ENCODE measurements at places on chromosomes 4 and X.

DNA sequence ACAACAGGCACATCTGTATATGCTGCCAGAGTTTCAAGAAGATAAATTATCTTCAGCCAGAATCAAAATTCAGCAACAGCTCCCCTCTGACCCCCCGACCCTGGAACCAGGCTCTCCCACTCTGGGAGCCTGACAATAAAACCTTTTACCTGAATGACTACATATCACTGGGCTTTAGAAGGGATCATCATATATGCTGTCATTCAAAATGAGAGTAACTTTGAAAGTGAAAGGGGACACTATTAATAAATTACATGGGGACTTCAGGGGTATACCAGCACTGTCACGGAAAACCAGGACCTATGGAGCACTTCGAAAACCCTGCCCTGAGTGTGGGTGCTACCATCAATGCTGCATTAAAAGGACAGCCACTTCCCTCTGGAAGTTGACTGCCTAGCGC is 26.2 kb downstream of the TSPAN5 start:
- no peak for DNase-seq

DNA sequence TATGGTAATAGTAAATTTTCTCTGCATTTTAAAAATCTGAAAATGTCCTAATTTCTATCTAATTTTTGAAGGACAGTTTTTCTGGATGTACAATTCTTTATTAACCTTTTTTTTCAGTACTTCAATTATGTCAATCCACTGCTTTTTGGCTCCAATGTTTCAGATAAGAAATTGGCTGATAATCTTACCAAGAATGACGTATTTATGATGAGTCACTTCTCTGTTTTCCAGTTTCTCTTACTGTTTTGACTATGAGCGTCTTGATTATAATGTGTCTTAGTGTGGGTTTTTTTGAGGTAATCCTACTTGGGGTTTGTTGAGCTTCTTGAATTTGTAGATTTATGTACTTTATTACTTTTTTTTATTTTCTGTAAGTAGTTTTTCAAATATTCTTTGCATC is 47.2 kb downstream of the UGT2B11 start:
- DNase-seq: no peak

GRCh38 chr4:102759831-102760644 is 730 bp downstream of the MANBA start:
- DNase-seq: no peak

DNA sequence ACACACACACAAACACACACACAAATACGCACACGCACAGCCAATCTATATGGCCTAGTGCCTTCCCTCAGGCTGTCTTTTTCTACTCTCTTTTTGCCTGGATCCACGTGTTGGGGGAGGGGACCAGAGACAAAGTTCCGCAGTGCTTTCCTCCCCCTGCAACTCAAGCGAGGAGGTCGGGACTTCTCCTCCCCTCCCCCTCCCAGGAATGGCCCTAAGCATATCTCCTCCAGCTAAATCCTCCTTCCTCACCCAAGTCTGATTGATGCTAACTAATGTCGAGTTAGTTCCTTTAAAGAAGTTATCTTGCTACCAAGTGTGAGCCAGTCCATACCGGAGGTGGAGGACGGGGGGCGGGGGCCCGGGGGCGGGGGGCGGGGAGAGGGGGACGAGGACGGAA is 141.2 kb upstream of the ZIC3 start:
- DNase-seq: no peak

GRCh38 chrX:46165411-46165810 is 379.8 kb downstream of the ZNF674 start:
- DNase-seq: no peak

- DNase-seq: no peak
Observed at GRCh38 chr4:117908306-117909207, 125.7 kb upstream of the NDST3 start.

GRCh38 chr4:62487016-62487415 is 1286.9 kb downstream of the ADGRL3 start:
- no peak for DNase-seq

DNA sequence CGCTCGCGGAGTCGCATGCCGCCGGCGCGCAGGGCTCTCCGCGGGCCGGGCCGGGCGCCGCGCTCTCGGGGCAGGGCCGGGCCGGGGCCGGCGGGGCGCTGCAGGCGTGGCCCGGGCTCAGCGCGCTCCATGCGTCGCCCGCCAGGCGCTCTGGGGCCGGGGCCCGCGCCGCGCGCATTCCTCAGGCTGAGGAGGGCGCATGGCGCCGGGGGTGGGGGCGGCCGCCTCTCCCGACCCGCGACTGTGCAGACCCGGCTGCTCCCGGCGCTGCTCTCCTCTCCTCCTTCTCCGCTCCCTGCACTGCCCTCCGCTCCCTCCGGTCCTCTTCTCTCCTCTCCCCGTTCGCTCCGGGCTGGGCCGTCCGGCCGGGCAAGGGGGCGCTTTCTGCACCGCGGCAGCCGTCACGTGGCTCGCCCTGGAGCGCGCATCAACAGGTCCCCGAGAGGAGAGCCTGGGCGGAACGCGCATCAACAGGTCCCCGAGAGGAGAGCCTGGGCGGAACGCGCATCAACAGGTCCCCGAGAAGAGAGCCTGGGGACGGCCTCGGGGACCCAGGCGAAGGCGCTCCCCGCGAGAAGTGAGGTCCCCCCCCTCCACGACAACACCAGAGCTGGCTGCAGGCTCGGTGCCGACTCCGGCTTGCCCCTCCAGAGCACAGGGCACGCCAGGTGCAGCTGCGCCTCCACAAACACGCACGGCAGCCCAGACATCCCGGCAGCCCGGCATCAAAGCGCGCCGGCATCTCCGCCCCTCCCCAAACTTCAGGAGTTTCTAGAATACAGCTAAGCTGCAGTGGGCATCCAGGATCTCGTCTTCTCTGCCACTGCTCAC is 12.9 kb downstream of the PPP2R3B start:
- DNase-seq: no peak

DNA sequence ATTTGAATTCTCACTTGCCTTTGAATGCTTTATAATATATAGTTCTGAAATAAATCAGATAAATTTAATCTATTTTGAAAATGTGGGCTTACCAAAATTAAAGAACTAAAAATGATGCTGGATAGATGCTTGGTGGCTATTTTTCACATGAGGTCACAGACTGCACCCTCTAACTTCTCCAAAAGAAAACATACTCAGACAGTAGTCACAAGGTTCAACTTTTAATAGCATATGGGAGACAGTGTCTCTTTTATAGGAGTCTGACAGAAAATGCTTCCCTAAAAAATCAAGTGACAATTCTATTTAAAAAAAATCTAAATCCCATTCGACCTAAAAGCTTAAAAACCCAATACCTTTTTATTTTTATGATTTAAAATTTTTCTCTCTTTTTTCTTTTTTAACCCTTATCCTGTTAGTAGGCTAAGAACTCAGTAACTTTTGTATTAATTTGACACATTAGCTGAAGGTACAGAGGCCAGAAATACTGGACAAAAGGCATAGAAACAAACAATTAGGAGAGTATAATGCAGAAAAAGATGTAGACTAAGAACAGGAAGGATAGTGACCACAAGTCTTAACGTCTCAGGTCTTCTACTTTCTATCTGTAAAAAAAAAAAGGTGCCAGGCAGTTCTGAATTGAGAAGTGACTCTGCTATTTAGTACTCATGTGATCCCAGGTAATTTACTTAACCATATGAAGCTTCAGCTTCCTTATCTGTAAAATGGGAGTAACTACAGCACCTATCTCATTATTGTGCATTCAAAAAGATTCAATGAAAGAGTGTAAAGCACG is 7.6 kb downstream of the TIGD4 start:
- DNase-seq: no peak

- DNase-seq: no peak
Observed at GRCh38 chr4:174856926-174857800, 28.1 kb upstream of the GLRA3 start.

GRCh38 chr4:39480902-39481695 is 22.2 kb downstream of the LIAS start:
- no peak for DNase-seq

DNA sequence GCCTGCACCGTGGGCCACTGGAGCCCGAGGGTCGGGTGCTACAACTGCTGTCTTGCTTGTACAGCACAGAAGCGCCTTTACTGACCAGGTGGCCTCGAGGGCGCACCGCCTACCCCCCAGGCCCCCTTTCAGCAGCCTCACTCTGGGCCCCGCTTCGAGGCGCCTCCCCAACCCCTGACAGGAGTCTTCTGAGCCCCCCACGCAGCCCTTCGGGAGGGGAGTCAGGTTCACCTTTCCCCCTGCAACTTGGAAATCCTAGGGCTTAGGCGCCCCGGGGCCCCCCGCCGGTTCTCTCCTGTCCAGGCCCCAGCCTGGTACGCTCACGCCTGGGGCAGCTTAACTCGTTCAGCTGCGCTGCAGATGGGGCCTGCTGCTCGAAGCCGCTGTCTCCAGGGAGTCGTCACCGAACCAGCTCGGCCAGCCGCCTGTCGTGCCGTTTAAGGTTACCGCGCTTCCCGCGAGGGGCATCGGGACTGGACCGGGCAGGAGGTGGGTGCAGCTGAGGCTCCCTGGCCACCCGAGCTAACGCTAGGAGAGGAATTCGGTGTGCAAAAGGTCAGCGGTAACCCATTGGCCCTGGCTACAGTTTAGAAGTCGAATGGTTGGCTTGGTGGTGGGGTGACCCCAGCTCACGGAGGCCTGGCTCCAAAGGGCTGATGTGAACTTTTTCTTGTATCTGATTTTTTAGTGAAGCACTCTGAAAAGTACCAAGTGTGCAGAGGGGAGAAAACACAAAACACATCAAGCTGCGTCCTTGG is 58.9 kb upstream of the BCOR start:
- DNase-seq: no peak

DNA sequence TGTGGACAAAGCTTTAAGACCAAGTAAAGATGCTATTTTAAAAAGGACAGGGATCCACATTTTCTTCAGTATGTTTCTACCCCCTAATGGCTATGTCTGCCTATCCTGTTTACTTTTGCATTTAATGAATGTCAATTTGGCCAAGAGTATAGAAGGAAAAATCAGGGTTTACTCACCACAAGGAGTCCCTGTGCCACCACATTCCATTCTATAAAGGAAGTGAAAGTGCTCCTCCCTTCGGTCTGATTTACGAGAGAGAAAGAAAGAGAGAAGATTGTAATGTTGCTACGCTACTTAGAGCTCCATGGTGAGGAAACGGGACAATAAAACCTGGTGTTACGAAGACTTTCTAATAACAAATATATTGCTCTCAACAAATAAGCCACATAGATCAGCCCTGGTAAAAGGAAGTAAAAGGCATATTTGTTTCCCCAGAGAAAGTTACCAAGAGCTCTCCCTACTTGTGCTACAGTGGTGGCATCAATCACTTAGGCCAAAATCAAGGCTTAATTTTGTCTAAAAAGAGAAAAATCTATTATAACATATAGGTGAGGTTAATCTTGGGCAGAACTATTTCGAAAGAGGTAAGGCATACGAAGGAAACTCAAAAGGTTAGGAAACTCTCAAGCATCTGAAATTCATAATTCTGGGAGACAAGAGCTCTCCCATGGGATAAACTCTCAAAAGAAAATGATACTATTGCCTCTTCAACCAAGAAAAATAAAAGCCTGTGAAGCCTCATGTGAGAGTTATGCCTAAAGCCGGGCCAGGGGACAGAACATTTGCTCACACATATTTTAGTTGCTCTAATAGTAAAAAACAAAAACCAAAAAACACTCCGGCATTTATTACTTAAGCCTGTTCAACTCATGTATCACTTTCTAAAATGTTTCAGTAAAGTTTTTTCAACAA is 29.5 kb downstream of the TAPT1 start:
- DNase-seq: peak; percentile 34

- DNase-seq: no peak
Observed at GRCh38 chr4:57875829-57876392, 765.7 kb upstream of the IGFBP7 start.

DNA sequence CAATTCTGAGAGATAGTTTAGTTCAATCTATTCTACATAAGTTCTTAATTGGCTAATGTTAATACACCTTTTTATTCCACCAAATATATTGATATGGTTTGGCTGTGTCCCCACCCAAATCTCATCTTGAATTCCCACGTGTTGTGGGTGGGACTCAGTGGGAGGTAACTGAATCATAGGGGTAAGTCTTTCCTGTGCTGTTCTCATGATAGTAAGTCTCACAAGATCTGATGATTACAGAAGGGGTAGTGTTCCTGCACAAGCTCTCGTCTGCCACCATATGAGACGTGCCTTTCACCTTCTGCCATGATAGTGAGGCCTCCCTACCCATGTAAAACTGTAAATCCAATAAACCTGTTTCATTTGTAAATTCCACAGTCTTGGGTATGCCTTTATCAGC is 11.3 kb downstream of the PPA2 start:
- no peak for DNase-seq

GRCh38 chrX:142068365-142068764 is 136.7 kb downstream of the MAGEC2 start:
- no peak for DNase-seq

DNA sequence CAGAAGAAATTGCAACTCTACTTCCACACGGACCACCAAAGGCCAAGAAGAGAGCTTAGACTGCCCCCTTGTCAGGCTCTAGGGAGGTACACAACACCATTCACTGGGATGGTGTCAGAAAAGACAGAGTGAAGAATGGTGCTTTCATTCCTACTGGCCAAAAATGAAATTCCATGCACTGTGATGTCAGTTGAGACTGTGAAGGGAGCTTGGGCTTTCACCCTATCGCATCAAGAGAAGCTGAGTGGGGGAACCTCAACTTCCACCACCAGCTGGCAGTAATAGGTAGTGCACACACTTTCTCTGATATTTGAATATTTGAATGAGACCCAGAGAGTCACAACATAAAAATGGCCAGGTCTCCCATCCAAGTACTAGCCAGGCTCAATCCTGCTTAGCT is 65.9 kb downstream of the ZNF711 start:
- no peak for DNase-seq

GRCh38 chr4:129063640-129064039 is 29.7 kb downstream of the SCLT1 start:
- DNase-seq: no peak

DNA sequence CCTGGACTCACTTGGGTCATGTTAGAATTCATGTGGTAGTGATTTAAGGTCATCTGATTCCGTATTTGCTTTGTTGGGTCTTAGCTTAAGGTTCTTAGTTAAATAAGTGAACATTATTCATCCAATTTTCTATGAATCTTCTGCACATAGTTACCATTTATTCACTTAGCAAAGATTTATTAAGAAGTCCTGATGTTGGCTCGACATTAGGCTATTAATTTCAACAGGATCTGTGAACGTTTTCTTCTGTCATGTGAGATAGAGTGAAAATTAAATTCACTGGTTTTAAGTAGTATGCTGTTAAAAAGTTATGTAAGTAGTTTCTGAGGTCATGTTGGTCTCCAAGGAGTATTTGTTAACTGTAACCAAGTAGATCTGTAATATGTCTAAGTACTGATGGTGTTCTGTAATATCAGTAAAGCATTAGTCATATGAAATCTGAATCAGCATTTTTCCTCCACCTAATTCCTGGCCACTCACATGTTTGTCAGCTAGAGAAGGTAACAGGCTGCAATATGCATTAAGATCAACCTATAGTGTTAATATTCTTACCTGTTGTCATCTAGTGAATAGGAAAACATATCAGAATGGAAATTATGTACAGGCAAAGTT is 155.6 kb downstream of the PCDH7 start:
- DNase-seq: no peak

Data from HuH-7 (cell line).